CD4-positive, alpha-beta T cell (primary cell): ENCODE measurements at places on chromosomes 1 and 21. TPM values are rescaled to one million over a fixed set of nuclear protein-coding genes. Genes with fewer than 3 reads are reported as not detected.

ECM1 gene
- total RNA-seq: 0.31 TPM

DNA sequence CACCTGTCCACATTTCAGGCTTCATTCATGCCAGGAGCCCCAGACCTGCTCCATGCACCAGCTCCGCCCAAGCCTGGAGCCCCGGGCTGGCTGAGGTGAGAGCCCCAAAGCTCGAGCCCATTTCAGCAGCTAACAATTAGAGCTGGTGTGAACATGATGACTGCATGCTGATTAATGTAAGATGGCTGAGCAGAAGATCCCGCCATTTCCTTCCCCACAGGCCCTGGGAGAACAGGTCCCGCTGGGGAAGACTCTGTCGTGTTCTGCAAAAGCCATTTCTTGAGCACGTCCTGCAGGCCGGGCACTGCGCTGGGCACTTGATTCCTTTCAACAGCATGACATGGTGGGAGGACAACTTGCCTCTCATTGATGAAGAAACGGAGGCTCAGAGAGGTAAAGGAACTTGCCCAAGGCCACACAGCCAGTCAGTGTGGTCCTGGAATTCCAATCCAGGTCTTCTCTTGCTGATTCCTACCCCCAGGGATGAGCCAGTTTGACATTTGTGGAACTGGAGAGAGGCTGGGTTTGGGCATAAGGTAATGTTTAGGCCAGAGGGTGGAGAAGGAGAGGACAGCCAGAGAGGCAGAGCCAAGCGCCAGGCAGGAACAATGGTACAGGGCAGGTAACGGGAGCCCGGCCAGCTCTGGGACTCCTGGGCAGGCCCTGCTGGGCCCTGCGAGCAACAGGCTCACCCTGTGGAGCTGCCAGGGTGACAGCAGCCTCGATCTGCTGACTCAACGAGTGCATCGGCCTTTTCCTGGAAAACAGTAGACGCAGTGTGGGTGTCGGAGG lies 28.1 kb upstream of the EPHA2 start:
- no peak for DNase-seq

NPPB gene
- not detected for total RNA-seq

FAM163A gene
- 0.17 TPM for total RNA-seq

SERPINC1 gene
- not detected for total RNA-seq

- no peak for DNase-seq
Measured at GRCh38 chr1:190252046-190252445, 225.6 kb downstream of the BRINP3 start.

TTC22 gene
- 4.5 TPM for total RNA-seq

AKR7A3 gene
- total RNA-seq: 1.4 TPM

DNA sequence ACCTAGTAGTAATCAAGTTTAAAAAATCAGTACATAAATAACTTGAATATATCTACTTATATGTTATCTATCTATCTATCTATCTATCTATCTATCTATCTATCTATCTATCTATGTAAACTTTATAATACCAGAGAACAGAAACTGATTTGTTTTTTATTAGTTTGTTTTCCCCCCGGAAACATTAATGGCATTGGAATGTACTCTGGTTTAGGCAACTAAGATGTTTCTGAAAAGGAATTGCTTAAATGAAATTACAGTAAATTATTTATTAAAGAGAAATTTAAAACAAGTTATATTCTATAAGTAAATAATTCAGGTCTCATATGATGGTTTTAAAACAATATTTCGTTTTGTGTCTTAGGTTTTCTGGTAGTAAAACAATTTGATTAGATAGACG lies 681.0 kb upstream of the ADAMTS5 start:
- no peak for DNase-seq

- no peak for DNase-seq
Measured at GRCh38 chr21:20646431-20647165, 351.6 kb upstream of the NCAM2 start.

GRCh38 chr1:160789702-160790611 lies 6.0 kb upstream of the LY9 start:
- DNase-seq: no peak

DNA sequence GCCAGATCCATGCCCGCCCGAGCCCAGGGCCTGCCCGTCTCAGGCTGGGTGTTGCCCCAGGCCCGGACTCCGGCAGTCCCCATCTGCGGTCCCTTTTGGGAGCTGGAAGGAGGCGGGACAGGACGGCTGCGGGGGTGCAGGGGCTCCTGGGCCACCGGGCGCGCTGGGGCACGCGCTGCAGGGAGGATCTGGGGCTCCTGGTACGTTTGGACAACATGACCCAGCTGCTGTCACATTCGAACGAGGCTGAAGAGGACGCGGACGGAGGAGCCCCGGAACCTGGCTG lies 6.6 kb upstream of the CALML6 start:
- no peak for DNase-seq

DOP1B gene
- 11.0 TPM for total RNA-seq

GRCh38 chr1:9894115-9894514 lies 16.0 kb downstream of the CTNNBIP1 start:
- DNase-seq: no peak

DNA sequence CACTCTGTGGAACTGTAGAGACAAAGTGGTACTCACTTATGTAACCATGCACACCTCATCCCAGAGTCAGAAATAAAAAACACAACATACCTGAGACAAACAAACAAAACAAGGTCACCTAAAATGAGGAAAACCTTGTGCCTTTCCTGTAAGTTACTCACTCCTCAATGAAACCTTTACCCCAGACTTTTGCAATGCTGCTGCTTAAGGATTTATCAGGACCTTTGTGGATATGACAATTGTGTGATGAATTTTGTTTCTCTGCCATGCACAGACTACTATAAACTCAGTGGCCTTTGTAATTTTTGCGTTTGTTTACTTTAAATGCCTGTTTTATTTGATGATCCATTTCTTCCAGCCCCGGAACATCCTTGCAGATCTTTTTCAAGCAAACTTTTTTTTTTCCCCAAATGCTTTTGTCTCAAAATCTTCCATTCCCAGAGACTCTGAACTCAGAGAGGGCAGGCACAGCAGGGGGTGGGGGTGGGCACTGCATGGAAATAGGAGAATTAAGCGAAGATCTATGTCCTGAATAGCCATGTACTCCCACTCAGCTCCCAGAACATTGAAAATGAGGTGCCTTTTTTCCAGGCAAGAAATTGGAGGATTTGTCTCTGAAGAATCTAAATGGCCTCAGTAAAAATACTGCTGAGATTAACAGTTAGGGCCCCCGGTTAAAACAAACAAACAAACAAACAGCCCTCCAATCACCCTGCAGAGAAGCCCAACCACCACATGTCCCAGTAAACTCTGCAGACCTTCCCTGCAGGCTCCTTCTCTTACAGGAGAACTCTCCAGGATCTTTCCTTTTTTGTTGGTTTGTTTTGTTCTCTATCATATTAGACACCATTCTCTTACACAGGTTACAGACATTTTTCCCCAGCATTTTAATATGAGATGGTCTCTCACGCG lies 22.6 kb upstream of the SIM2 start:
- DNase-seq: no peak

DNA sequence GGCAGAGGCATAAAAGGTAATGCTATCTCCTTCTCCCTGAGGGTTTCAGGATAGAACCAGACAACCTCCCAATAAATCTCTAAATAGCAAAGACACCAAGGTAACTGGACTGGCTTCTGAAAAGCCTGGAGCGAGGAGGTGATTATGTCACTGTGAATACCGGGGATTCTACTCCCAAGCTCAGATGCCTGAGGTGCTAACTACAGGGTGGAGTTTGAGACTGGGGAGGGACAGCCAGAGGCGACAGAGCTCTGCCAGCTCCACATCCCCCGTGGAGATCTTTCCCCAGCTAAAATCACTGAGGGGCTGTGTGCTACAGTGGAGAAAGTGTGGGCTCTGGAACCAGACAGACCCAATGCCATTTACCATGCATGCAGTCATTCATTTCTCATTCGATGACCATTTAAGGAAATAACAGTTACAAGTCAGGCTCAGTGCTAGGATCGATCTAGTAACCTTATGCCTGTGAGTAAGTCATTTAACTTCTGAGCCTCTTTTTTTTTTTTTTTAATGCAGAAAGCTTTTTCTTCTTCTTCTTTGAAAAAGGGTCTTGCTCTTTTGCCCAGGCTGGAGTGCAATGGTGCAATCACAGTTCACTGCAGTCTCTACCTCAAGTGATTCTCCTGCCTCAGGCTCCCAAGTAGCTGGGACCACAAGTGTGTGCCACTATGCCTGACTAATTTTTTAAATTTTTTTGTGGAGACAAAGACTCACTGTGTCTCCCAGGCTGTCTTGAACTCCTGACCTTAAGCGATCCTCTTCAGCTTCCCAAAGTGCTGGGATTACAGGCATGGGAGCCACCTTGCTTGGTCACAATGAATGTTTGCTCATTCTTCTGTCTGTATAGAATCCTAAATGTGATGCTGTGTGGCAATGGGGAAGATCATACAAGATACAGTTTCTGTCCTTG lies 8.1 kb upstream of the SLC45A3 start:
- no peak for DNase-seq

SIK1 gene
- total RNA-seq: 317 TPM

GRCh38 chr1:42962641-42963377 lies 4.1 kb upstream of the SLC2A1 start:
- DNase-seq: no peak

DNA sequence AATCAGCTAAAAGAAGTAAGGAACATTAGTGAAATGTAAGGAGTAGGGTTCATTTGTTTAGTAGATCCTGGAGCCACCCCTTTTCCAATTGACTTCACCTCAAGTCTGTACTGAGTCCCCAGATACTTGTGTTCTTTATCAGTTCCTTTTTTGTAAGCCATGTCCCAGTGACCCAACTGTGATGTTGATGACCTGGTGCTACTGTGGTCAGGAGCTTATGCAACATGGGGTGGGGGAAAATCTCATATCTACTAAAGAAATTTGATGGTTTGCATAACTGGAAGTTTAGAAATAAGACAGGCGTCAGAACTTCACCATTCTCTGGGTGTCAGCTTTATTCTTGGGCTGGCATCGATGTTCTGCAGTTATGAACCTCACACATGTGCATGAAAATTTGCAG lies 120.5 kb downstream of the LRRC7 start:
- DNase-seq: peak; percentile 4

DNA sequence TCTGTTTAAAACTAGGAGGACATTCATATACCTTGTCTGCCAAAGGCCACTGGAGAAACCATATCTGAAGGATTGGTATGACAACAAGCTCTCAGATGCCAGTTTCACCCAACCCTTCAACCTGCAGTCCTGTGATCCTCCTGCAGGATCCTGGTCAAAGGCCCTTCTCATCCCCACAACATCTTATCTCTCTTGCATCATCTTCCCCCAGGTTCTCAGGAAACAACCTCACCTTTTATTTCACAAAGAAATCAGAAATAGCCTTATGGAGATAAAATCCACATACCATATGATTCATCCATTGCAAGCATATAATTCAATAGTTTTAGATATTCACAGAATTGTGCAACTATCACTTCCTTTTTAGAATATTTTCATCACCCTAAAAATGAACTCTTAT lies 104.0 kb upstream of the DSCAM start:
- DNase-seq: no peak

CREG1 gene
- 11.2 TPM for total RNA-seq

DNA sequence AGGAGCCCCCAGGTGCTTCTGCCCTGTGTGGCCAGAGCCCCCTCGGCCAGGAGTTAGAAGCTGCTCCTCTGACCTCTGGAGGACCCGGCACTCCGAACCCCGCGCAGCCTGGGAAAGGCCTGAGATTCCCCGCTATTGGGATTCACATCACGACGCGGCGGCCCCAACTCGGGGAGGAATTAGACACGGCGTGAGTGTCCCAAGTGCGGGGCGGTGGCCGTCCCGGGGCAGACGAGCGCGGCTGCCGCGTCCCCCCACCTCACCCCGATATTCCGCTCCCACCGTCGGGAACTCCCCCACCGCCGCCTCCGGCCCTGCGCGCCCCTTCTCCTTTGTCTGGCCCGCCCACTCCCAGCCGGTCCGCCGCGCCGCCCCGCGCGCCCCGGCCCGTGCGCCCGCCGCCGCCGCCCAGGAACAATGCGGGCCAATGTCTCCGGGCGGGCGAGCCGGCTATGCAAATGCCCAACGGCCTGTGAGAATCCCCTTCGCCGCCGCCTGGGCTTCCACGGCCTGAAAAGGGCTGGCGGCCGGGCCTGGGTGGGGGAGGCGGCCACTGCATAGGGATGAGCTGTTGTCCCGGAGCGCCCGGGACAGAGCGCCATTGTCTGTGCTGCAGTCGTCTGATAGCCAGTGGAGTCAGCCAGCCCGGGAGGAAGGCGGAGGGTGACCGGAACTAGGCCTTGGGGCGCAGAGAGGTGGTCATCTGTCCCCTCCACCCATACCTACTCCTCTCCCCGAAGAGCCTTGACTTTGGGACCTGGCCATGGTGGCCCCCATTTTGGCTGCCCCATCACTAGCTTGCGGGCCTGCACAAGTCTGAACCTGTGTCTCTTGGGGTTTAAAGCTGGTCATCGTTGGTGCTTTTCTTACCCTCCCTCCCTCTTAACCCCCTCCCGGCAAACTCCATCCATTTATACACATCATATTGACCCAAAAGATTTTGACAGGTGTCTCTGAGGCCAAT lies 19.4 kb downstream of the RHBG start:
- DNase-seq: no peak

DNA sequence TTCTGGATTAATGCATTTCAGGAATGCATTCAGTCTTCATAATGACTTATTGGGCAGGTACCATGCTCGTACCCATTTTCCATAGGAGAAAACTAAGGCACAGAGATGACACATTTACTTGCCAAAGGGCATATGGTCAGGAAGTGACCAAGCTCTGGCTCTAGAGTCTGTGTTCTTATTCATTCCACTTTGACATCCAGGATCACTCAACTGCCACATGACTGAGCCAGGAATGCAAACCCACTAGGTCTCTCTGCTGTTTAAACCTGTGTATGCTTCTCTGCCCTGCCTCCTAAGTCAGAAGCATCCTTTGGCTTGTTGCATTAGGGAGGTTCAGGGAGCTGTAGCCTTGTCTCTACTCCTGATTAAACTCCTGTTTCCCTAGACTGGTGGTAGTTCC lies 7.5 kb downstream of the KAZN start:
- DNase-seq: no peak

- DNase-seq: no peak
Measured at GRCh38 chr1:109556563-109556962, 8.1 kb downstream of the GNAI3 start.

- no peak for DNase-seq
Measured at GRCh38 chr1:19087017-19087736, 122.9 kb downstream of the UBR4 start.

DNA sequence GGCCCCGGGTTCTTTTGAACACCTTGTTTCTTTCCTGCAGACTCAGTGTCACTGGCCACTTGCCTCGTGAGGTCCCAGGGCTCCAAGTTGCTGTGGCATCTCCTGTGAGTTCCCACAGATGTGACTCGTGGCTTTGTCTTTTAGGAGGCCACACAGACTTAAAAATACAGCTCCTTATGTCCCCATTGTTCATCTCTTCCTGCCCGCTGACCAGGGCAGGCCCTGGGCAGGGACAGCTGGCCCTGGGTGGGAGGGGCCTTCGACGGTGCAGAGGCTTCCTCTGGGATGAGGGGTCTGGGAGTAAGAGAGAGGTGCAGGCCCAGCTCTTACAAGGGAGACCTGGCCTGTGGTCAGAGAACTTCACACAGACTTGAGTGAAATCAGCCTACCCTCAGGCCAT lies 15.6 kb downstream of the LDLRAP1 start:
- DNase-seq: no peak

DNA sequence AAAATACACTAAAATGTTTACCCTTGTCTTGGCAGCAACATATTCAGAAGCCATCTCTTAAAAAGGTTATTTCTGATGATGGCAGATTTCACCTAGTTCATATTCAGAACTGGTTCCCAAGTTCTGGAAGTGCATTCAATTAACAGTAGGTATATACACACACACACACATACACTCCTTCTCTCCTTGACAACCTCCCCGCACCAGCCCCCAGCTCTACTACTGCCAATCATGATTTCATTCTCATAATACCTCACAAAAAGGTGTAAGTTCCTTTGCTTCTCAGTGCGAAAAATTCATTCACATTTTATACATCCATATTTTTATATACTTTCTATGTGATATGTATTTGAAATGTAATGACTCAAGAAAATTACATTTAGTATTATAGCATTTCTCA lies 228.1 kb upstream of the ST6GALNAC5 start:
- DNase-seq: no peak
